ENCODE measurements at places on chromosomes 5 and 9.

- DNase-seq = no peak
These were observed 83.9 kb upstream of the SLCO6A1 start for GRCh38 chr5:102582696-102583095.

DNA sequence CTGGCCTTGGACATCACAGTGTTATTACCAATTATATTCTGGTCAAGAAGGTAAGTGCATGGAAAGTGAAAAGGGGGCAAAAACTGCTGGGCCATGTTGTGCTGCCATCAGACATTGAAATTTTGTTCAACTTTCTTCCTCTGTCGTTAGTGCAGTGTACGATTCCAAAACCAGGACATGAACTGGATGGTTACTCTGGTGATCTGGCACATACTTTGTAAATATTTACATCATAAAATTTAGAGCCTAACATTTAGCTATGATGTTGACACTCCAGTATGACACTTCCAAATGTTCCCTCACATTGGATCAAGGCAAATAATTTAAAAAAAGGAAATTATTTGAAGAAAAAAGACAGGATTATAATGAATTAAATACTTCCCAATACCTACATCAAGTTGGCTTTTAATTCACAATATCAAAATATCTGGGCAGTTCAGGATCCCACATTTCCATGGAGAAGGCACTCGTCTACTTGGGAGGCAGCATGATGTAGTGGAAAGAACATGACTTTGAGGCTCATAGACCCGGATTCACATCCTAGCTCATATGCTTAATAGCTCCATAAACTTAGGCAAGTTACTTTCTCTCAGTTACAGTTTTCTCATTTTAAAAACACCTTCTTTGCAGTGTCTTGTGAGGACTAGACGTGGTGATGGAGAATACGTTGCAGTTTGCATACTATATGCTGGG is 342.5 kb upstream of the MPDZ start:
- no peak for DNase-seq

DNA sequence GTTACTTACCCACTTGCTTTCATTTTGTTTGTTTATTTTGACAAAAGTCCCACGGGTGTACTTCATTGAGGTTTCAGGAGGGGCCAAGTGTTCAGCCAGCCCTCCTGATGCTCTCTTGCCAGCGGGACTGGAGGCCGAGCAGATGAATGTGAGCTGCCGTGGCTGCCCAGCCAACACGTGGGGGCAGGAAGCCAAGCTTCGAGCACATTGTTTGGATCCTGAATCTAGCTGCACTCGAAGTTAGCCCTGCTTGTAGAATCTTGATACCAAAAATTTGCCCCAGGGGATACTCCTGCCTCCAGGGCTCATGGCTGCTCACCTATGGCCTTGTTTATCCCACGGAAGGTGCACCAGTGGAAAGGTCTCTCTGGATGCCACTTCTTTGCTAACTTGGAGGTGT is 49.3 kb downstream of the RASGEF1C start:
- DNase-seq = no peak

DNA sequence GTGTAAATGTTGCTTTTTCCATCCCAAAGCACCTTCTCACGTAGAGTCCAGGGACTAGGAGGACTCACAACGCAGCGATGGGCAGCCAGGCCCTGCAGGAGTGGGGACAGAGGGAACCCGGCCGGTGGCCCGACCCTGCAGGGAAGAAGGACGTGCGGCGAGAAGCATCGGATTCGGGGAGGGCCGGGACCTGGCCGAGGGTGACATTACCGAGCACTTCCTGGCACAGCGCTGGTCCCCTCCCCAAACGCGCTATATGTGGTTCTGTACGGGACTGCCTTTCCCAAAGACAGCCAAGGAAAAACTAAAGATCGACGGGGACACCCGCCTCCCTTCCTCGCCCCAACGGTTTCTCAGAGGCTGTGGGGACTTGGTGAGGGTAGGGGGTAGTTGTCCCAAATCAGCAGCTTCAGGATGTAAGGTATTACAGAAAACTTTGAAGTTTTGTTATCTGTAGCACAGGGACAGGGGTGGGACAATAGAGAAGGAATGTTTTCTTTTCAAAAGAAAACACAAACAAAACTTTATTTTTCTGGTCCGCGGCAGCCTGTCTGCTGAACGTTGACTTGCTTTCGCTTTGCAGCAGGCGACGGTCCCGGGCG is 887 bp upstream of the MAP3K1 start:
- DNase-seq = peak; percentile 31

- no peak for DNase-seq
These were observed 567.6 kb upstream of the ADAMTS16 start for GRCh38 chr5:4572311-4573100.

- no peak for DNase-seq
These were observed 51.5 kb downstream of the RCL1 start for GRCh38 chr9:4844056-4844838.

DNA sequence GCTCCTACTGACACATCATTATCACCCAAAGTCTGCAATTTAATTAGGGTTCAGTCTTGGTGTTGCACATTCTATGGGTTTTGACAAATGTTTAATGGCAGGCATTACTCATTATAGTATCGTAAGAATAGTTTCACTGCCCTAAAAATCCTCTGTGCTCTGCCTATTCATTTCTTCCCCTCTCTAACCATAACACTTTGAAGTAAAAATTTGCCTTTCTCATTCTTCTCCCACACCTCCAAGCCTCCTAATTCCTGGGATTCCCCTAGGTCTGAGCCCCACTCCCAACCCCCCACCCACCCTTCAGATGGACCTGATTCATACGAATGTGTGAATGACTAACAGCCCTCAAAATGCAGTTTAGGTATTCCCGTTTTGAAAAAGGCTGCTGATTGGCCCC is 18.4 kb downstream of the ENC1 start:
- no peak for DNase-seq

DNA sequence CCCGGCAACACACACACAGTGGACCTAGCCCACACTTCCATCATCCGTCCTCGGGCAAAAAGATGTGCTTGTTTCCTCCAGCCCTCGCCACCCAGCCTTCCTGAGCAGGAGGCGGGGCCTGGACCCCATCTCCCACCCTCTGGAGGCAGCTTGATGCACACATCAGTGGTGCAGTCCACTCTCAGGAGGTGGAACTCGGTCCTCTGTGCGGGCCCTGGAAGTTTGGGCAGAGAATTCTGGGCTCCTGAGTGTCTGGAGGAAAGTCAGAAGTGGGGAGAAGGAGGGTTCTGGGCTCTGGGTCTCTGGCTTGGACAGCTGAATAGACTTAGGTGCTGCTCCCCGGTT is 54.0 kb upstream of the NEURL1B start:
- no peak for DNase-seq

GRCh38 chr9:79430619-79431018 is 141.1 kb upstream of the TLE4 start:
- no peak for DNase-seq

- DNase-seq = no peak
These were observed 289.2 kb upstream of the TMEM161B start for GRCh38 chr5:88557881-88558280.

GRCh38 chr5:102815084-102815483 is 60.0 kb downstream of the PAM start:
- no peak for DNase-seq

- no peak for DNase-seq
These were observed 131.0 kb upstream of the IER5L start for GRCh38 chr9:129309041-129309430.

GRCh38 chr5:116498503-116499048 is 76.0 kb downstream of the SEMA6A start:
- no peak for DNase-seq

GRCh38 chr5:111172504-111172903 is 51.7 kb upstream of the CAMK4 start:
- DNase-seq = no peak

GRCh38 chr9:135093911-135094584 is 6.6 kb downstream of the OLFM1 start:
- no peak for DNase-seq

DNA sequence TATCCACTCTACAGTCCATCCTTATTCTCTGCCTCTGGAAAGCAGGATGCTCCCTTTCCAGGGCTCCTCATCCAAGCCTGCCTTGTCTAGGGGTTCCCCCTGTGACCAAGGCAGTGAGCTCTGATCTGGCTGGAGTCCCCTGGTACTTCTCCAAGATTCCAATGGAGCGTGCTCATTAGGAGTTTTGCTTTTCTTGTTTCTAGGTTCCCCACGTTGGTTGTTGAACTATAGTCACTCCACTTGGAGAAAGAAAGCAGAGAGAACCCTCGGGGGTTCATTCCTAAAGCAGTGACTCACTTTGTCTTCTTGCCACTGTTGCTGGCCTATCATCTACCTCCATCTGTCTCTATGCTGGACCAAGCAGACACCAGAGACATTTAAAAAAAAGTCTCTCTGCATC is 192.6 kb downstream of the TLE4 start:
- DNase-seq = no peak

- DNase-seq = no peak
These were observed 10.3 kb downstream of the HK3 start for GRCh38 chr5:176888865-176889165.

- DNase-seq = no peak
These were observed 213.6 kb downstream of the AGTPBP1 start for GRCh38 chr9:85528142-85528541.

DNA sequence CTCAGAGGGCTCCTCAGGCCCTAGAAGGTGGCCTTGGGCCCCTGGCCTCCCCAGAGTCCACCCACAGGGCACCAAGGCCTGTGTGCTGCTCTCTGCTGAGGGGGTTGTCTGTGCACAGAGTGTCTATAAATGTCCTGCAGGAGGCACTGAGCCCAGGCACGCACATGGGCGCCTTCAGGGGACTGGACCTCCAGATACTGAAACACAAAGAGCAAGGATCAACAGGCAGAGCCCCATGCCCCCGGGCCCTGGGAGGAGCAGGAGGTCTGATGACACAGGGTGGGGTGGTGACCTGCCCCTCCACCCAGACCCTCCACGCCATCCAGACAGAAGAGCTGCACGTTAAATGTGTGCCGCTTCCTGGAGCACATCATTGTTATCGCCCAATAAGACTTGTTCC is 64.6 kb upstream of the SIMC1 start:
- no peak for DNase-seq

- DNase-seq = no peak
These were observed 40.9 kb downstream of the CPEB4 start for GRCh38 chr5:173928871-173929574.

DNA sequence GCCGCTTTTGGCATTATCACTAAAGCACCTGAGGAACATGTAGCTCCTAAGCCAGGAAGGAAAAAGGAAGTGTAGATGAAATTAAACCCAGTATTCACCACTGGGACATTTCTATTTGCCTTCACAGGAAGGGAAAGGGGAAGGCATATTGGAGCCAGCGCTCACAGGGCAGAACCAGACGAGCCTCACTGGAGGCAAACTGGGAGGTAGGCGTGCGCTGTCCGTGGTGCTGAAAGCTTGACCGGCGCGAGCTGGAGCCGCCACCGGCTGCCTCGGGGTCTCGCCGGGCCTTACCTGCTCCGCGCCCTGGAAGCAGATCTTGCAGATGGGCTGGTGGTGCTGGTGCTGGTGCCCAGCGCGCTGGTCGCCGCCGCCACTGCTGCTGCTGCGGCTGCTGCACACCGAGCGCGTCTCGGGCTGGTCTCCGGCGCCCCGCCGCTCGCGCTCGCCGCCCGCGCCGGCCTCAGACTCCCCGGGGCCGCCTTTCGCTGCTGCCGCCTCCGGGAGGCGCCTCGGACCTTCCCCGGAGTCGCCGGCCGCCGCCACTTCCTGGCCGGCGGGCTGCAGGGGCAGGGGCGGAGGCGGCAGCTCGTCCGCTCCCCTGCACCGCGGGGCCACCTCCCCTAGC is 732 bp downstream of the MARCHF11 start:
- no peak for DNase-seq

- DNase-seq = peak; percentile 75
These were observed 14.8 kb upstream of the CEMIP2 start for GRCh38 chr9:71783120-71783523.

DNA sequence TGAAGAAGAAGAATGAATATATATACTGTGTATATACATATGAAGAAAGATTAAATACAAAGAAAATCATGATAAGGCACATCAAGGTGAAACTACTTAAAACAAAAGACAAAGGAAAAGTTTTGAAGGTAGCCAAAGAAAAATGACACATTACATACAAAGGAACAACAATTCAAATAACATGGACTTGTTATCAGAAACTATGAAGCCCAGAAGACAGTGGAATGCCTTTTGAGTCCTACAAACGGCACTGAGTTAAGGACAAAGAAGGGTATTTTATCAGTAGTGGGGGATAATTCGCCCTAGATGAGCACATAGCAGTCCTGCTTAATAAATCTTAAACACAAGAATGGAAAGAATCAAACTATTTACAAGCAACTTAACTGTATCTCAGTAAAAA is 77.8 kb downstream of the CAAP1 start:
- DNase-seq = no peak

GRCh38 chr5:154198611-154199230 is 8.2 kb downstream of the GALNT10 start:
- no peak for DNase-seq

Data from activated T-helper 9 cell treated with anti-CD3 and anti-CD28 coated beads, Interleukin-2, amount 50 U/mL, for 16 hours (primary cell).